ENCODE measurements at places on chromosomes 7 and 10. TPM values are rescaled to one million over a fixed set of nuclear protein-coding genes. Genes with fewer than 3 reads are reported as not detected.

The ABCB1 gene
- 0.48 TPM for total RNA-seq

The MAT1A gene
- 0.13 TPM for total RNA-seq

The HDAC9 gene
- total RNA-seq, result 3.6 TPM

The GDF10 gene
- not detected for total RNA-seq

DNA sequence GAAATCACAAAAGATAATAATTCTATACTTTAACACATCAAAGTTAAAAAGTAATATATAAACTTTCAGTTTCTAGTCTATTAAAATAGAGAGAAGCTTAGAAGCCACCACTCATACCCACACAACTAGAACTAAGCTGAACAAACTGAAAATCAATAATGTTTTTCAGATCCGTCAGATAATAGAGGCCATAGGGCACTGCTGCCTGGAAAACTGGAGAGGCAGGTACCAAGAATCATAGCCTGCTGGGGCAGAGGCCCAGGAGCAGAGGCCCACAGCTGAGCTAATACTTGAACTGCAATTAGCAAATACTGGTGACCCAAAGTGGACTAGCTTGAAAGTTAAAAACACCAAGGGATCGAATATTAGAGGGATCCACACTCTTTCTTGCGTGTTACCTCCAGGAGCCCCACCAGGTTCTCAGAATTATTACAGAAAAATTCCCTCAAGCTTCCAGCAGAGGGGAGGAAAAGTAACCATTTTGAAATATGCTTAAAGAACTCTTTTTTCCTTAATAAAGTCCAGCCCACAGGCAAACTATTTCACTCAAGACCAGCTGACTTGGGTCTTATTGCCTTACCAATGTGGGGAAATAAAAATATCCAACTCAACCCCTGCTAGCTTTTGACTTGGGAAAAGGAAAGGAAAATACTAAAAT is 774.1 kb upstream of the IGFBP3 start:
- H3K36me3 ChIP-seq, result peaks cover 4% of the 10 kb centered on the region
- no peaks in the 10 kb centered on the region for H3K27me3 ChIP-seq
- peak overlapping the region; percentile 81 for H3K27ac ChIP-seq

DNA sequence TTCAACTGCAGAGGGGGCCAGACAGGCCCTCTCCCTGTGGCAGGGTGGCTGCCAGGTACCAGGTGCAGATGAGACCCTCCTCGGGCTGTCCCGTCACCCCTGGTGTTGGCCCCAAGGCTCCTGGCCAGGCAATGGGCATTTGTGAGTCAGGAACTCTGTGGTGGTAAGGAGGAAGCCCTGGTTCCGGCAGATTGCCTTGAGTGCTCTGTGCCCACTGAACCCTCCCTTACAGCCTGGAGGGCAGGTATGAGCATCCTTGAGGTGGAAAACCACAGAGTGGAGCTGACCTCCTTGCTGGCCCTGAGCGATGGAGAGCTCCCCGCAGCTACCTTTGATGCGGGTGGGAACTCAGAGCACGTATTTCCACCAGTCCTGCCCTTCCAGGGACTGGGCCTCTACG is 2.0 kb downstream of the PAOX start:
- no peak overlapping the region for H3K27ac ChIP-seq
- no peak overlapping the region for H3K4me3 ChIP-seq
- H3K27me3 ChIP-seq, result peaks cover 14% of the 10 kb centered on the region
- peaks cover 1% of the 10 kb centered on the region for H3K4me1 ChIP-seq

DNA sequence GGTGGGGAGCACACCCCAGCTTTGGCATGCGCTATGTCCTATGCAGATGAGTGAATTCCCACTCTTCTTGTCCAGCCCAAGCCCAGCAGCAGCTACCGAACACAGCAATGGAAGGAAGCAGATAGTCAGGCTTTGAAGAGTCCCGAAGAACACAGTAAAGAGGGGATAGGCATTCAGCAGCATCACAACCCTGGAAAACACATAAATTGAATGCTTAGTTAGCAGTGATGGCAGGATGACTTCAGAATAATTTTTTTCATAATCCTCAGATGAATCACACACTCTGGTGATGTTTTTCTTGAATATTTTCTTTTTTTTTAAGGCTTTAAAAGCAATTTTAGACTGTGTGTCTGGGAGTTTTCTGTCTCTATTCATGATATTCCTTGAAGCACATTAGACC is 95.8 kb downstream of the CFAP58 start:
- DNase-seq, result no peak
- H3K27me3 ChIP-seq, result no peaks in the 10 kb centered on the region
- no peak overlapping the region for H3K27ac ChIP-seq
- H3K36me3 ChIP-seq, result no peaks in the 10 kb centered on the region
- no peaks in the 10 kb centered on the region for H3K4me1 ChIP-seq

GRCh38 chr7:47198159-47198558 is 383.8 kb downstream of the TNS3 start:
- H3K4me3 ChIP-seq, result no peak overlapping the region
- H3K4me1 ChIP-seq, result no peaks in the 10 kb centered on the region
- H3K36me3 ChIP-seq, result no peaks in the 10 kb centered on the region
- no peaks in the 10 kb centered on the region for H3K27me3 ChIP-seq
- H3K27ac ChIP-seq, result no peak overlapping the region
- DNase-seq, result no peak

DNA sequence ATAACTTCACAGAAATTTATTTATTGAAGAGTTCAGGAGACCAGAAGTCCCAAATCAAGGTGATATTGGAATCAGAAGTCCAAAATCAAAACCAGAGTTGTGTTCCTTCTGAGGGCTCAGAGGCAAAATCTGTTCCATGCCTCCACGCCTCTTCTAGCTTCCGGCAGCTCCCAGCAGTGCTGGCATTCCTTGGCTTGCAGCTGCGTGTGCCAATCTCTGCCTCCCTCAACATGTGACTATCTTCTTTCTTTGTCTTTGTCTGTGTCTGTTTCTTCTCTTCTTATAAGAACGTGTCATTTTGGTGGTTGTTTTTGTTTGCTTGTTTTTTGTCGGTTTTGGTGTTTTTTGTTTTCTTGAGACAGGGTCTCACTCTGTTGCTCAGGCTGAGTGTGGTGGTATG is 116.1 kb downstream of the APBB1IP start:
- H3K27me3 ChIP-seq, result peaks cover 18% of the 10 kb centered on the region
- no peak for DNase-seq
- H3K36me3 ChIP-seq, result no peaks in the 10 kb centered on the region
- peak overlapping the region; percentile 42 for H3K27ac ChIP-seq

GRCh38 chr7:16430133-16430532 is 8.8 kb upstream of the CRPPA start:
- H3K27me3 ChIP-seq, result no peaks in the 10 kb centered on the region
- H3K27ac ChIP-seq, result no peak overlapping the region
- H3K4me1 ChIP-seq, result peaks cover 5% of the 10 kb centered on the region

DNA sequence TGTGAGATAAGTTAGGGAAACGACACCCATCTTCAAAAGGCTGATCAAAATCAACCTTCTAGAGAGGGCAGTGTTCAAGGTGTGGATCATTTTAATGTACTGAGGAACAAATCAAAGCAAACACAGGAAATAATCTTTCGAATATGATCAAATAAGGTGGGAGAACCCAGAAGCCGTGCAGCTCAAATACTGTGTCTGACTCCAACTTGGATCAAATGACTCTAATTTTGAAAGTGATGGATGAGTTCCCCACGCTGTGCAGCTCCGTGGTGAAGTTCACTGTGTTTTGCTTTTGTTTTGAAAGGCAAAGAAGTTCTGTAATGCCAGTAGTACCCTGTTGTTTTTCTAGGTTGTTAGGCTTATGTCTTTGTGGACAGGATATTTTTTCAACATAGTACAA is 250.9 kb downstream of the SFMBT2 start:
- DNase-seq, result no peak
- H3K27ac ChIP-seq, result no peak overlapping the region
- H3K27me3 ChIP-seq, result peaks cover 2% of the 10 kb centered on the region
- H3K4me1 ChIP-seq, result no peaks in the 10 kb centered on the region
- H3K4me3 ChIP-seq, result no peak overlapping the region

DNA sequence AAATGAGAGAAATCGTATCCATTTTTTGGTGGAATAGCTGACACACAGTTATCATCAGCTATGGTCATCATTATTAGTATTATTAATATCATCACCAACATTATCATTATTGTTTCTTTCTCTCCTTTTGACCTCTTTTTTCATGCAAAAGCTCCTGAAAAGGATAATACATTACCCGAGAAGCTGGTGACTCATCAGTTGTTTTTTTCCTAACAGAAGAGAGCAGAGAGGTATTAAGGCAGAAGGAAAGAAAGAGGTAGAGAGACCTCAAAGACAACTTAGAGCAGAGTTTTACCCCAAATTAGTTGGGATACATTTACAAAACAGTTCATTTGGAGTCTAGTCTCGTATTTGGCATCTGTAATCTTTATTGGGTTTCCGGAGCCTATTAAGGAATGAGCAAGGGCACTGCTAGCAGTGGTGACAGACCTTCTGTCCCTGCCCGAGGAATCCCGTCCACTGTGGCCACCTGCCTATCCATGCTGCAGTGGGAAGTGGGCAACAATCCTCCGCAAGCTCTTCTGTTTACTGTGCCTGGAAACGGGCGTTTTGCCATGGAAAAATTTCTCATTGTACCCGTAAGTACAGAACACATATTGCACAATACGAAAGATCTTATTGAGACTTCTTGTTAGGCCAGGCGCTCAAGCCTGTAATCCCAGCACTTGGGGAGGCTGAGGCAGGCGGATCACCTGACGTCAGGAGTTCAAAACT is 170.0 kb upstream of the MKLN1 start:
- no peak overlapping the region for H3K27ac ChIP-seq
- no peaks in the 10 kb centered on the region for H3K4me1 ChIP-seq
- H3K27me3 ChIP-seq, result no peaks in the 10 kb centered on the region
- no peaks in the 10 kb centered on the region for H3K36me3 ChIP-seq

- no peak overlapping the region for H3K4me3 ChIP-seq
- no peaks in the 10 kb centered on the region for H3K27me3 ChIP-seq
- H3K4me1 ChIP-seq, result no peaks in the 10 kb centered on the region
- no peaks in the 10 kb centered on the region for H3K36me3 ChIP-seq
- no peak for DNase-seq
These were observed 159.4 kb downstream of the TPK1 start for GRCh38 chr7:144676492-144676891.

All from progenitor cell of endocrine pancreas (in vitro differentiated cells).